ENCODE measurements at places on chromosomes 16 and 17.

GRCh38 chr17:74161503-74161875 lies 42.0 kb upstream of the RPL38 start:
- no peak for DNase-seq

DNA sequence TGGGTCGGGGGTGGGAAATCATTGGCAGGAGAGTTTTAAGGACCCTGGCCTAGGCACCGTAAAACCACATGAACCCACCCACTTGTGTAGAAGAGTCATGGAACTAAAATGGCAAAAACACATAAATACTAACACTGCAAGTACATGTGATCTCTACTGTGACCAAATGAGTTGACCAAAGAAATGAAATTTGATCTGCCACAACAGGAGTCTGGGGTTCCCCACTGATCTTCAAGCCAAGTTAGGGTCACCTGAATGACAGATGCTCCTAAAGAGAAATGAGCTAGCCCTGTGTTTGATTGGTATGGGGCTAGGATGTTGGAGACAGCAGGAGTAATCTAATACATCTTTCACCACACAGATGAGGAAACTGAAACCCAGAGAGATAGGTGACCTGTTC lies 21.5 kb upstream of the SKAP1 start:
- no peak for DNase-seq

GRCh38 chr17:80474231-80474960 lies 2.0 kb downstream of the NPTX1 start:
- DNase-seq: no peak

GRCh38 chr16:88015806-88016140 lies 64.5 kb downstream of the BANP start:
- no peak for DNase-seq

- no peak for DNase-seq
Observed at GRCh38 chr16:77555126-77555525, 120.3 kb upstream of the ADAMTS18 start.

All from epithelial cell of proximal tubule (primary cell).